Retina (tissue), 1 donor: ENCODE measurements at places on chromosomes 7 and 10.

- no peak for DNase-seq
Measured at GRCh38 chr7:155860461-155860839, 48.2 kb upstream of the SHH start.

DNA sequence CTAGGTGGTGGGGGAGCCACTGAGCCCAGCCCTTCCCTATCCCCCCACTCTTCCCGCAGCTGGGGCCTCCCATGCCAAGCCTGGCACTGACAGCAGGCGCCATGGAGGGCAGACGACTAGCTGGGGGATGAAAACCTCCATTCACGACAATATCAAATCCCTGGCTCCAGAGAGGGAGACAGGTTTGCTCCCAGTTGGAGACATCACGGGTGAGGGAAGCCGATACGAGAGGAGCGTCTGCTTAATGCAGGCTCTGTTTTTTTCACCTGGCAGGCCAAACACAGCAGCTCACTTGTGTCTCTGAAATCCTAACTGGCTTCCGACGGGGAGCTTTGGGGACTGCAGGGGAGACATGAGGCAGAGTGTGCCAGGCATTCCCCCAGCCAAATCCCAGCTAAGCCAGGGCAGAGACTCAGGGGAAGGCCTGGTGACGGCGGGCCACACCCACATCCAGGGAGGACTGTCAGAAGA is 307.4 kb upstream of the ZMIZ1 start:
- no peak for DNase-seq

DNA sequence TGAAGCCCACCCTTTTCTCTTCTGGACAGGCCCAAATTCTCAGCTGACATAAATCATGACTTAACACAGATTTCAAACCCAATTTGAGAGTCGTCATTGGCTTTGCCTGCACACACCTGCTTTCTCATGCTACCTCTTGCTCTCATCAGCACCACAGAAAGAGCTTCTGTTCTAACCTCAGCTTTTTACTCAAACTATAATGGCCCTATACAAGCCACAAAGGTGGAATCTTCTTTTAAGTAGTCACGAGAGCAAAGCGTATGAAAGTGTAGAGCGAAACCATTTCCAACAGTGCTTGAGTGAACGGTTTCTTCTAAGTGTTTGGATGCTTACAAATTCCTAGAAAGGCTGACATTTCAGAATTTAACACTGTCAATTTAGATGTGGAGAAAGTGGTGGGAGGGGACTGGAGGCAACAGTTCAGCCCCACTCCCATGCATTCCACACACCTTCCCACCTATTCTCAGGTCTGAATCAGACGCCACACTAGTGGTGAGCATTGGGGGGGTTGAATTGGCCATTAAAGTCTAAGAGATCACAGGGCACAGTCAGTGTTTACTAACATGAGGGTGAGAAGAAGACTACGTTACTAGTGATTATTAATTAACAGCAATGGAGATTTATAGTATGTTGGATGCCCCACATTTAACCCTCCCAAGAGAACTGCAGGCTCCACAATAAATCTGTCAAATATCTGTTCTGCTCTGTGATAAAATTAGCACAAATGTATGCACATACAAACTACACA is 114.0 kb downstream of the PRKCQ start:
- DNase-seq = no peak

DNA sequence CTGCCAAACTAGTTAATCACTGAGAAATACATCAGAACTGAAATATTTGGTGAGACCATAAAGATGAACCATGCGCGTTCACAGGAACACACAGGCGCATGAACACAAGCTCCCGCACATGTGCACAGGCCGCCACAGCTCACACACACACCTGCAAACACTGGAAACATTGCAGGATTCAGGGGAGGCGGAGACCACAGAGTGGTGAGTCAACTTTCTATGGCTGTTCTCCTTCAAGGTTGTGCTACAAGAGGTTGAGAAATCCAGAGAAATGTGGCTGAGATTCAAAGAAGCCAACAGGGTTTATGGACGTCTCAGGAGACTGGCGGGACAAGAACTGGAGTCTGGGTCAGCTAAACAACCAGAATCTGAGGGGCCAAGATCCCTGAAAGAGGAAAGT is 17.8 kb downstream of the ESYT2 start:
- no peak for DNase-seq

- DNase-seq = no peak
Measured at GRCh38 chr10:14548474-14548873, 217.8 kb upstream of the FRMD4A start.

DNA sequence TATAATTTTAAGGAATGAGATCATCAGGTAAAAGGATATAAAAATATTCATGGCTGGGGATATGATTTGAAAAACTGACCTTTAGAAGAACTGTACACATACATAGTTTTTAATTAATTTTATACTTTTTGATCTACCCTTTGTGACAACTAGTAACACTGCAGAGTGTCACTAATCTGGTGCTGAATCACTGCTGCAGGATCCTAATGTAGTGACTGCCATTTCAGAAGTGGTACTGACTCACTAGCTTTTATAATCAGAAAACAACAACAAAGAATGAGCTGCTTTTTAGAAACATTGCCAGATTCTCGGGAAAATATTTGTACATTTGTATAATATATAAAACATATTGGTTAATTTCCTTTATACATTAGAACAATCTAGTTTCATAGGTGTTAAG is 110.4 kb downstream of the HIPK2 start:
- no peak for DNase-seq

GRCh38 chr7:38699471-38699870 is 68.3 kb upstream of the AMPH start:
- DNase-seq = no peak

DNA sequence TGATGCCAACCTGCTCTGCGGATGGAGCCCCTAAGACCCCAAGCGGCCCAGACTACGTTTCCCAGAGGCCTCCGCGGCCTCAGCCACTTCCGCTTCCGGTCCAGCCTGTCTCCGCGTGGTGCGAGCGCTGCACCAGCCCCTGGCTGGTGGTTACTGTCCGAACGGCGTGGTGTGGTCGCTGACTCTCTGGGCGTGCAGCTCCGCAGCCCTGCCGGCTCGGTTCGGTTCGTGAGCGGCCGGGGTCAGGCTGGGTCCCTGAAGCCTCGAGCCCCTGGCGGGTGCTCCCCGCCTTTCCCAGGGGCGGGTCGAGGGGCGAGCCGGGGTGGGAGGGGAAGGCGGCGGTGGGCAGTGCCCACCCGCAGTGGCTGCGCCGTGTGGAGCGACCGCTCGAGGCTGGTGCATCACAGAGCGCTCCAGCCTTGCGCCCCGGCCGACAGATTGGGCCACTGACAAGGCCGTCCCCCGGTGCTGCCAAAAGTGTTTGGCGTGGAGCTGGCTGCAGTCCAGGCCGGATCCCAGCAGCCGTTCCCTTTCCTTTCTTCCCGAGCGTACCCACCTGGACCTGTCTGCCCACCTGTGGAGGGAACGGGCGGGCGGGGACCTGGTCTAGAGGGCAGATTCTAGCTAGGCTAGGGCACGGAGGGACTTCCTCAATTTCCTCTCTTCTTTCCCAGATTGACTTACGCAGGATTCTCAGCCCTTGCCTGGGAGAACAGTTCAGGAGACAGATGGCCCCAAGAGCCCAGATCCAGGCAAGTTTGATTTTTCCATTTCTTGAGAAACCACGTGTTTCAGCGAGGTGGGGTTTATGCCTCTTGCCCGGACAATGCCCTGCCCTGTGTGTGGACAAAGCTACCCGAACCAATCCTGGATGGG is at the start of gene ZNF485:
Gene ZNF485, plus strand, starts transcription at position 116 of the 876 bp plus-strand sequence. Its CDS starts 613 bp downstream, at position 729.
- peak; percentile 92 for DNase-seq

DNA sequence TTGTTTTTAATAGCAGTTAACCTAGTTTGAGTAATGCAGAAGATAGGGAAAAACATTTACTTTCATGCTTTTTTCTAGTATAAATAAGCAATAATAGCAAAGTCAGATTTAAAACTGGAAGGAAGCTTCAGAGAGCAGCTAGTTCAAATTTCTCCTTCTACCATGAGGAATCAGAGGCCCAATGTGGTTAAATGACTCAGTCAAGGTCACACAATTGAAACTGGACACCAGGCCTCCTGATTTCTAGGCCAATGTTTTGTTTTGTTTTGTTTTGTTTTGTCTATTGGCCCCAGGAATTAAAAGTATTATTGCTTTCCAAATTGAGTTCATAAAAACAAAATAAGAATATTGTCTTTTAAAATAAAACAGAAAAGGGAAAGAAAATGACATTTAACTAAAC is 122.3 kb downstream of the TRIL start:
- no peak for DNase-seq

- no peak for DNase-seq
Measured at GRCh38 chr7:78542541-78542940, 744.0 kb downstream of the PHTF2 start.

GRCh38 chr10:80518807-80519360 is 18.8 kb upstream of the SH2D4B start:
- DNase-seq = no peak

DNA sequence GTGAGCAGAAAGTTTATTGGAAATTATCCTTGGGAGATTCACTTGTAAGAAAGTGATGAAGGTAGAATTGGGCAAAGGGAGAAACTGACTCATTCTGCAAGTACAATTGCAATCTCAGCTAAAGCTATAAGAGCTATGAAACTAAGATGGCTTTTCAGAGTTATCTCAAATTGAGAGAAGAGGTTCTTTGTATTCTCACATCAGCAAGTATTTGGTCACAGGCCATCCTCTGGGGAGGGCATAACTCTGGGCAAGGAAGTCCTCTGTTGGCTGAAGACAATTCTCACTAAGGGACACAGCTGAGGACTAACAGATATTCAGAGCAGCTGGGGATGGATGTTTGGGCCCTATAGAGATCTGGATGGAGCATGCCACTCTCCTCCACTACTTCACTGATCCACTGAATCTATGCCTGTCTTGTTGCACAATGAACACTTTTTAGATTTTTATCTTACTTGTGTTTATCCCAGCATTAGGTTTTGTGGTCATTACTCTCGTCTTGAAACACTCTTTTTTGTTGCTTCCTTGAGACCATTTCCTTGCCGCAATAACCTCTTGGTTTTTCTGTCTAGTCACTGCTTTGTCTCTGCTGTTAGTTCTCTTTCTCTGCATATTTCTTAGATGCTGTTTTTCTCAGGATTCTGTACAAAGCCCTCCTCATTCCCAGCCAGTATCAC is 115.1 kb downstream of the GNAI1 start:
- no peak for DNase-seq
